NCI-H345 (cell line): ENCODE measurements at places on chromosomes 5 and 9.
A peak's percentile ranks its signal among the peaks of the same experiment; 100 is the strongest.

- DNase-seq: peak; percentile 77
Observed at GRCh38 chr5:152124409-152125041, 199.9 kb upstream of the GLRA1 start.

DNA sequence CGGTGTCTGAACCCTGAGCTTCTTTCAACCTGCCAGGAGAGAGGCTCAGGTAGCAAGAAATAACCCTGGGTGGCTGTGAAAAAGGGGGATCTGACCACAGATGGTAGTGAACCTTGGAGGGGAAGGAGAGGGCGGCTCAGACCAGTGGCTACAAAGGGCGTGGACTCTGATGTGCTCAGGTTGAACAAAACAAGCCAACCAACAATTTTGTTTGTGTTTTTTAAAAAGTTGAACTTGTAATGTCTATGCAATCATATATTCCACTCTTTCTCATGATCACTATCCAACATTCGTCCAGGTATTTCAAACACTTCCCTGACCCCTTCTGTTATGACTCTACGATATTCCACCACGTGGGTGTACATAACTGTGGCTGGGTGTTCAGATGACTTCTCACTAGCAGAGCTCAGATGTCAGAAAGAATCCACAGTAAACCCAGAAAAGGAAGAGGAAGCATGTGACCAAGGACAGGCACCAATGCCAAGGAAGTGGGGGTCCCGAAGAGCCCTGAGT, 20.0 kb downstream of the PTPN3 start:
- DNase-seq: no peak

DNA sequence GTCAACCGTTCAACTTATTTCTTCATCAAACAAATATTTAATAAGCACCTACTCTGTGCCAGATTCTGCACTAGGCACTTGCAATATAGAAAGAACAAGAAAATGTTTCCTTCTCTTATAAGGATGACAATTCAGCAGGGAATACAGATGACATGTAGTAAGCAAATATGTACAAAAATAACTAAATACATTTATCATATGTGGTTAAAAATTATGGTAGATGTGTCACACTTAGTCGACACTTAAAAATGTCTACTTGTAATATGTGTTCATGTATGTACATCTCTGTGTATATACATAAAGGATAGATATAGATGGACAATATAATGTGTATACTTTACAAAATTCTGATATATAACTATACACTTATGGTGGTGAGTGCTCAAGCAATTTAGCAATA, 417.0 kb upstream of the MEF2C start:
- DNase-seq: no peak

- no peak for DNase-seq
Observed at GRCh38 chr5:124161266-124161665, 585.2 kb downstream of the ZNF608 start.

- no peak for DNase-seq
Observed at GRCh38 chr5:126987271-126987899, 43.0 kb downstream of the MARCHF3 start.
